ENCODE measurements at places on chromosomes 12 and 14.
A peak's percentile ranks its signal among the peaks of the same experiment; 100 is the strongest.

DNA sequence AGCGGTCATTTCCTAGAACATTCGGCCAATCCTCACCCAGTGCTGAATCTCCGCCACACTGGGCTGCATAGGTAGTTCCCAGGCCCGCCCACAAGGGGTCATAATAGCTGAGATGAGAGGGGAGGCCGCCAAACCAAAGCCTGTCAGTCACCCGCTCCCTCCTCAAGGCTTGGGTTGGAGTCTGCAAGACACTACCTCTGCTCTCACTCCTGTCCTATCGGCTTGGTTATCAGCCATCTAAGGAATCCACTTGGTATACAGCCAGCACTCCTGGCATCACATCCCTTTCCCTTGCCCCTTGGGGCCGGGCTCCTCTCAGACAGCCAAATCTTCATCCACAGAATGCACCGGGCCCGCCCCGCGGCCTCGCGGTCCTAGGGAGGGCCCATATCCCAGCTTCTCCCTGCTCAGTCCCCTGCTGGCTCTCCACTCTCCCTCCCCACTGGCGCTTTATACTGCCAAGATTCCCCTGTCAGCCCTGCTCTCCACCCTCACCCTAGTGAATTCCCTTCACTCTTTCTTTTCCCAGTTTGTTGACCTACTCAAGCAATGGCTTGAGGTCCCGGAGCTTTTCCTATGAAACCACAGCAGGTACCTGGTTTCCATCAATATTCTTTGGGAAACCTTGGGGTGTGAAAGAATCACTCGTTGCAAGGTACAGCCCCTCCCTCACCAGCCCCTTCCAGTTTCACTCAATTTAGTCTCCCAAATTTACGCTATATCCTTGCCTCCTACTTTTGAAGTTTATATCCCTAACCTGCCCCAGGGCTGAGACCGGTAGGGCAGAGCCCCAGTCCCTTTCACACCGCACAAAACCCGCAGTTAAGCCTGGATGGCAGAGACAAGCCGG is 1.4 kb downstream of the IFFO1 start:
- DNase-seq, result peak; percentile 72

DNA sequence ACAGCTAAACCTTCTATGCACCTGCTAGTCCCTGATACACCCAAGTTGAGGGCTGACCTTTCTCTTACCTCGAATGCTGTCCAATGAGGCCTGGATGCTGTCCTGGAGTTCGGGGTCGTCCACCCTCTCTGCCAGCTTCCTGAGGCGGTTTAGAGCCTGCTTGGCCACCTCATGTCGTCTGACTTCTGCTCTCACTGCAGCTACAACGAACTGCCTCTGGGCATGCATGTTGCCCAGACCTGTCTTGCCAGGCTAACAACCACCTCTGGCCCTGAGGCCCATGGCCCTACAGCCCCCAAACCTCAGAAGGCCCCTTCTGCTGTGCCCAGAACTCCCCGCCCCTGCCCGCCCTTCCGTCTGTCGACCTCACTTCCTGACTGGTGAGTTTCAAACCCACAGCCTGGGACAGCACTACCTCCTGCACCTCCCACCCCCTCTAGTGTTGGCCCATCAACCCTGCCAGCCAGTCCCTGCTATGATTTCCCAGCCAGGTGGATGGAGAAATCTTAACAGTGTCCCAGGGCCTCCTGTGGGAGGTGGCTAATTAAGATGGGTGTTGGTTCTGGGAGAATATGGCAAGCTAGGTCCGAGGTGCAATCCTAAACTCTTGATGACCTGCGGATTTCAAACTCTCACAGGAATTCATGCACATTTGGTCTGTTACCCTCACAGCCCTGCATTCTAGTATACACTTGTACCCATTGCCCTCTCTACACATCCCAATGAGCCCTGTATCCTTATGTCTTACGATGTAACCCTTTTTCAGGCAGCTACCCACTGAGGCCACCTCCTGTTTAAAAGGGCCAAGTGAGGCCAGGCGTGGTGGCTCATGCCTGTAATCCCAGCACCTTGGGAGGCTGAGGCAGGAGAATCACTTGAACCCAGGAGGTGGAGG is 2.7 kb upstream of the TSPAN31 start:
- DNase-seq, result no peak

- DNase-seq, result peak; percentile 89
Observed at GRCh38 chr12:95700316-95700785, 90.2 kb downstream of the NTN4 start.

DNA sequence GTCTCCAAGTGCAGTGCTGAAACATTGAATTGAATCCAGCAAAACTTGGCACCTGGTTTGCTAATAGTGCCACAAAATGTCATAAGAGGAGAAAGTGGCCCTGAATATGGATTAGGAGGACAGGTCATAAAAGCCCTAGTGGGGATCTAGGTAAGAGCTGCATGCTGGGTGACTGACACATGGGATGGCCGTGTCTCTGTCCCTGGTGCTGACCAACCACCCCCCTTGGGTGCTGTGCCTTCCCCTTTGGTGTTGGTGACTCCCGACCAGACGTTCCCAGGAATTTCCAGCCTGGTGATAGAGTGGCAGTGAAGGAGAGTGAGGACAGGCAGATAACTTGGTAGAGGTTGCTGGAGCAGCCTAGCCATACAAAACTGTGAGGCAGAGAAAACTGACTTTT is 142.8 kb downstream of the VRK1 start:
- DNase-seq, result no peak

DNA sequence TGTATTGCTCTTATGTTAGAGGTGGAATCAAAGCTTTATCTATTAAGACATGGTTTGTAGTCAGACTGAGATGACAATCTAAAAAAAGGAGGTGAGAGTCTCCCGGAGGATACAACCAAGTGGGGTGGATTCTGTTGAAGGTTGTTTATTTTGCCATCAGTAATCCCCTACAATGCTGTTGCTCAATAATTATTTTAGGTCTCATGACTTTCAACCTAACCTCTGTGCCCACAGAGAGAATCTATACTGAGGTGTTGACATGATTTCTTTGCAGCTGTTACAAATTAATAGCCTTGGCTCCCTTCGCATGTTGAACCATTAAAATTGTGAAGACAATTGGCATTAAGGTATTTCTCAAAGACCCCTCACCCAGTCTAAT is 28.7 kb upstream of the FOS start:
- no peak for DNase-seq

- DNase-seq, result peak; percentile 11
Observed at GRCh38 chr14:20440882-20441281, 4.9 kb upstream of the KLHL33 start.

- no peak for DNase-seq
Observed at GRCh38 chr12:85445060-85445938, 165.3 kb downstream of the ALX1 start.

DNA sequence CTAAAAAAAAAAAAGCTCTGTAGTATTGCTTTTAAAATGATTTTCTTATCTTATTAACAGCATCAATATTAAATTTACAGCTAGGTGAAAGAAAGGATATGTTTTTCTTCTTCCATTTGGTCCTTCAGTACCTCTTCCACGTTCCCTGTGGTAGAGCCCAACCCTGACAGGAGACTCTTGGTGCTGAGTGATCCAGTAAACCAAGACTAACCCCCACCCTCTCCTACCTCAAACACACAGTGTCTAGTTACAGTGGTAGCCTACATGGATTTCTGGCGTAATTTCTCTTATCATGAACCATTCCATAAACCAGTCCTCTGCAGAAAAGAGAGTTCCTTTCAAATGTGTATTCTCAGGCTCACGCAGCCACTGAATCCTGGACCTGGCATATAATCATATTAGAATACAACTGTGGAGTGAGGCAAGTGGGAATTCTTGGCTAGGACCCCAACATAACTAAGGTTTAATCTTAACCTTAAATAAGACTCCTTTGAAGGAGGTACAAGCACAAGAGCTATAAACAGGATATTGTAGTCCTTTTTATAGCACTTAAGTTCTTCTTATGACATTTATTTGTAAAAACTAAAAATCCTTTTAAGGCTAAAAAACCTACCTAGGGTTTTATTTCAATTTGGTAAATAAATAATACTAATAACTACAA is 27.1 kb downstream of the TXNRD1 start:
- DNase-seq, result no peak

GRCh38 chr14:104714681-104715080 is 9.3 kb upstream of the ADSS1 start:
- no peak for DNase-seq

GRCh38 chr12:103801709-103802585 is 39.1 kb downstream of the NT5DC3 start:
- DNase-seq, result peak; percentile 81

DNA sequence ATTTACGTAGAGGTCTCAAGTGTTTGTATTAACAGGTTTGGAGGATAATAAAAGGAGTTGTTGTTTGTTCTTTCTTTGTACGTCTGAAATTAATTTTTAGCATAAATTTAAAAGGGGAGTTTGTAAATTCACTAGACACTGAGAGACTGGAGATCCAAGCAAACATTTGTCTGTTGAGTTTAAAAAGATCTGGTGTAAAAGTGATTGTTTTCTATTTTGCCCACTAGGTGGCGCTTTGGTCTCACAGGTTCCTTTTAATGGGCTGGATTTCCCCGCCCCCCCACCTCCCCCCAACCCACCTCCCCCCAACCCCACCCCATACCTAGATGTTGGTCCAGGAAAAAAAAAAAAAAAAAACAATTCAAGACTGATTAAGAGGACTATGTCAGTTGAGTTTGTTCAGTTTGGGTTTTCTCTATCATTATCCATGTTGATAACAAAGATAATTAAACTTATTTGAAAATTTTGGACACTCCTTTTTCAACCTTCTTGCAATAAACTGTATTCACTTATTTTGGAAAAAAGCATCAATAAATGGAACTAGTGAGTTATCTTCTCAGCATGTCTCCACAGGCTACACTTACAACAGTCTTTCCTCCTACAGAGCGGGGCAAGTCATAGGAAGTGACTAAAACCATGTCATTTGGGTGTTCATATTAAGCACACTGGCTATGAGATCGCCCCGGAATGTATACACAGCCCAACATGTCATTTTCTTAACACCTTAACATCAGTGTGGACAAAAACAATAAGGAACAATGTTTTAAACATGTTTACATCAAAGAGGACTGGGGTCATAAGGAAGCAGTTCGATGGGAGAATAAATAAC is 841.1 kb downstream of the NRXN3 start:
- peak; percentile 84 for DNase-seq

GRCh38 chr14:104956290-104956890 is 21.8 kb downstream of the AHNAK2 start:
- no peak for DNase-seq

DNA sequence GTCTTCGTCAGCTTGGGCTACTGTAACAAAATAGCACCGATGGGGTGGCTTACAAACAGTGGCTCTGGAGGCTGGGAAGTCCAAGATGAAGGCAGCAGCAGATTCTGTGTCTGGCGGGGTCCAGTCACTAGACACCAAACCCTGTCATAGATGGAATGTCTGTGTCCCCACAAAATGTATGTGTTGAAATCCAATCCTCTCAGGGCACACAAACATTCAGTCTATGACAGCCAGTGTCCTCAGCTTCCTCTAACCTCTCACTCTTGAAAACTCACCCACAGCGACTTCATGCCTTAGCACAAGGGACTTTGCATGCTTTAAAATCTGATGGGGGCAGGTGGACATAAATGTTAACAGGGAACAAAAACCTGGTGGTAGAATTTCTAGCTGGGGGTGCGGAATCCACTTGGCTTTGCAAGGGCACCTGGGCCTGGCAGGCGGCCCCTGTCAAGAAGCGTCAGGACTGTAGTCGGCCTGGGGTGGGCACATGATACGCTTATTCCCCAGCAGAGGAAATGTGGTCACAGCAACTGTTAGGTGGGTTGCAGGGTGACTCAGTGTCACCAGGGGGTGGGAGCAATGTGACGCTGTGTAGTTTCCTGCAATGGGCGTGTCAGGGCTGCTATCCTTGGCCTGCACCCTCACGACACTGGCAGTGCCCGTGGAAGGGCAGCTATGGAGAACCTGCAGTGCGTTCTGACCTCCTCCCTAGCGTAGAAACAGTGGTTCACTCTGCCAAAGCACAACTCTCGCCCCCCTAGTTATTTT is 17.7 kb downstream of the RIN3 start:
- no peak for DNase-seq

DNA sequence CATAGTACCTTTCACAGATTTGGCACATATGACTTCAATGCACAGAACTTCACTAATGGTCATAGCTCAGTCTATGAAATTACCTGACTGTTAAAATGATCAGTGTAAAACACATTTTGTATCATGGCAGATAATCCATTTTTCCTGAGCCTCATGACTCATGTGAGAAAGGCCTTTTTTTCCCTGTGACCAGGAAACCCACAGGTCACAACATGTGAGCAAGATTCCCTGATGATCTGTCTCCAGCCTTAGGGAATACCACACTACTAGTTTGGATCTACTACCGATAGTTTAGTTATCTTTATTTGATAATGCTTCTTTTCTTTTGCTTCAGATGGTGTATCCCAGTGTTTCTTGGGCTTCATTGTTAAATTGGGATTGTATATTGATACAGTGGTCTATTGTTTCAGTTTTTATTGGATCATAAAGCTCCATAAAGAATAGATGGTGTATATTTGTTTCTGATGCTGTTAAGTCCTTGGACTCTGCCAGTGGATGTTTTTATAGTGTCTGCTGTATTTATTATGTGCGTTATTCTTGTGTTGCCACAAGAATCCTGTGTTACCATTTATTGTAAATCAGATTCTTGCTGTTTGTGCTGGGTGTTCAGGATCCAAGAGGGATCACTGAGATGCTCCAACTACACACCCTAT is 248.7 kb upstream of the PELI2 start:
- no peak for DNase-seq

DNA sequence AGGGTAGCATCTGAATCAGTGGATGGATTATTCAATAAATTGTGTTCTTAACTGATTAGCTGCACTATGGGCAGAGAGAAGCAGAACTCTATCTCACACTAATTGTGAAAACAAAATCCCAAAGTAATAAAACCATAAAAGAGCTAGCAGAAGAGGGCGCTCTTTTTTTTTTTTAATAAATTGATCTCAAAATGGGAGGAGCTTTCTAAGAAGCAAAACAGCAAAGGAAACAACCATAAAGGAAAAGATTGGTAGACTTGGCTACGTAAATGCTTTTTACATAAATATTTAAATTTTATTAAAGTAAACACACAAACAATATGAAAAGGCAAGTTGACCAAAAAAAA is 1.5 kb upstream of the TM7SF3 start:
- peak; percentile 56 for DNase-seq

- no peak for DNase-seq
Observed at GRCh38 chr12:78938341-78939084, 73.9 kb downstream of the SYT1 start.

GRCh38 chr12:51200806-51201205 is 17.1 kb downstream of the POU6F1 start:
- DNase-seq, result peak; percentile 14

DNA sequence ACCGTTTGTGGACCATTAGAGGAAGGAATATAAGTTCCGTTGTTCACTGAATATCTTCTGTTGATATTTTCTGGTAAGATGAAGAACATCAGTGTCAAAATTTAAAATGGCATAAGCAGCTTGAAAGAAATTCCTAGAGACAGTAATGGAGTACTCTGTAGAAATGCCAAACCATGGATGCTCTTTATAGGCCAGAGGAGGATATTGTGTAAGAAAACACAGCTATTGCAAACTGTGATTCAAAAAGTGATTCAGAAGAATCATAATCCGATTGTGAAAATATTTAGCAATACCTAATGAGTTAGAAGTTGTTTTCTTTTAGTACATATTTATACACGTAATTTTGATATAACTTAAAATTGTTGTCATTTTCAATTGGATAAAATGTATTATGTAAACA is 102.8 kb downstream of the SLC16A7 start:
- peak; percentile 80 for DNase-seq
